ENCODE measurements at places on chromosomes 2 and 18.

GRCh38 chr2:64730551-64731262 is 77.0 kb upstream of the SERTAD2 start:
- peak; percentile 30 for DNase-seq

GRCh38 chr18:79683626-79684282 is 4.2 kb downstream of the CTDP1 start:
- DNase-seq, result no peak

GRCh38 chr2:96977631-96978195 is 8.7 kb downstream of the FAM178B start:
- no peak for DNase-seq

DNA sequence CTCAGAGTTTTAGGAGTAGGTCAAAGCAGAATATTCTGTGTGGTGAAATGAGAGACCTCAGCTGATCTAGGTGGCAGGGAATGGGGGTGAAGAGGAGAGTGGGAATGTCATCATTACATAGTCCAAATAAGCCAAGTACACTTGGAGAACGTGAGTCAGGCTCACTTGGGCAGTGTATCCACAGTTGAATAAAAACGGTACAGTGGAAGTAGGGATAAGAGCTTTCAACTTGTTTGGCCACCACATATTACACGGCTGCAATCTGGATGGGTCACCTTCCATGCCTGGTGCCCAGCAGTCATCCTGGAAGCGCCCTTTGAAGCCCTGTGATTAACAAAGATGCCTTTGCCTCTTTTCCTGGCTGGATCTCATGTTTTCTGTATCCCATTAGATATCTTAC is 28.6 kb downstream of the MIB1 start:
- DNase-seq, result no peak

GRCh38 chr2:229910832-229911412 is 10.9 kb downstream of the TRIP12 start:
- DNase-seq, result no peak

DNA sequence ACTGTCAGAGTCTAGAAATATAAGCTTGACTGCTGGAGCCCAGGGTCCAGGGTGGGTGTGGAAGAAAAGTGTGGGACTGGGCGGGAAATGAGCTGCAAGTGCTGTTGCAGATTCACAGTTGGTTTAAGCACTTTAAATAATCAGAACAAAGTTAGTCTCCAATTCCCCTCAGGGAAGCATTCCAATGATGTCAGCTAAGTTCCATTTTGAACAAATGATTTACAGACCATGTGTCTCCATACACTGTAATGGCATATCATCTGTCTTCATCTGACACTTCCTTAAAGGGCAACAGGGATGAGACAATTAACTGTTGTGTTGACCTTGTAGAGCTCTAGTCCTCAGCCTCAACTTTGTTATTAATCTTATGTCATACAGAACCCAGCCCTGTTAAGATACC is 31.5 kb upstream of the REG3A start:
- DNase-seq, result no peak

GRCh38 chr2:190819840-190820301 is 60.8 kb upstream of the GLS start:
- DNase-seq, result no peak

DNA sequence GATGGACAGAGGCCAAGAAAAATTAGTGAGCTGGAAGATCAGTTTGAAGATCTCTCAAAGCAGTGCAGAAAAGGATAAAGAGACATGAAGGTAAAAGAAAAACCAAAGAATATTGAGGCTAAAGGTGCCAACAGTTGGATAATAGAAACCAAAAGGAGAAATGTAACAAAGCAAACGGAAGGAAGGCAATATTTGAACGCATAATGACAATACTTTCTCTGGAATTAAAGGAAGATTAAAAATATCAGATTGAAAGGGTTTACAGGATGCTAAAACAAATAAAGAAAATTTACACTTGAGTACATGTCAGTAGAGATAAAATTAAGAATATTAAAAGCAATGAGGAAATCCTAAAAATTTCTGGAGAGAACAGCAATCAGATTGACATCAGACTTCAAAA is 125.9 kb upstream of the SEC11C start:
- no peak for DNase-seq

- no peak for DNase-seq
Measured at GRCh38 chr2:173775440-173775839, 189.7 kb downstream of the SP3 start.

DNA sequence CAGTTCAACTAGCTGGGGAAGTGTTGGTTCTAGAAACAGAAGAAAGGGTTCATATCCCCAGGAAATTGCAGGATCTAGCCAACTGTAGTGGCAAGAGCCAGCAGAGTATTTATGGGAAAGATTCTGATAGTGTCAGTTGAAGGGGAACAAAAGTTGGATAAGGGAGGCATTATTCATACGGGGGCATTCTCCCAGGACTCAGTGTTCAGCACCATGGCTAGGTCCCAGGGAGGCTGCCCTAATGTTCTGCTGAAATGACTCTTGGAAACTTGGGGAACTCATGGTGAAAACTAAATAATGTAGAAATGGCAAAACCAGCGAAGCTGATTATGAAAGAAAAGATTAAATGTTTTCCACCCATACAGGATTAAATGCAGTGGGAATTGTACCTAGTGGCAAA is 543.7 kb downstream of the TRIB2 start:
- no peak for DNase-seq

GRCh38 chr2:54416166-54416813 is 39.8 kb upstream of the SPTBN1 start:
- DNase-seq, result no peak

GRCh38 chr2:46779447-46779941 is 136.1 kb downstream of the MCFD2 start:
- no peak for DNase-seq

- no peak for DNase-seq
Measured at GRCh38 chr2:96809951-96810782, 5.9 kb upstream of the CNNM3 start.

DNA sequence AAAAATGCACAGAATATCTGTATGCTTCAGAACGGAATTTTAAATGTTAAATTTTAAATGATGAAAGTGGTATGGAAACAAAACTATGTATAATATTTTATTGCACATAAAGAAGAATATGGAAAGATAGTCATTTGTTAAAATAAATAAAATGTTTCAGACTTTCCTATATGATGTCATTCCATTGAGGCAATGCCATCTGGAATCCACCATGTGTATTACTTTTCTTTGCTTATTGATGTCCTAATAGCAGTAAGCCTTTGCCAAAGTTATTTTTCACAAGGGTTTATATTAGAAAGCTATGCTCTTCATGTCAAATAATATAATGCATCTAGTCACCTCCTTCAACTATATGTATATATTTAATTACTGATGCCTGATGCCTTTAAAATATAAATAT is 601.6 kb upstream of the PKDCC start:
- DNase-seq, result no peak

DNA sequence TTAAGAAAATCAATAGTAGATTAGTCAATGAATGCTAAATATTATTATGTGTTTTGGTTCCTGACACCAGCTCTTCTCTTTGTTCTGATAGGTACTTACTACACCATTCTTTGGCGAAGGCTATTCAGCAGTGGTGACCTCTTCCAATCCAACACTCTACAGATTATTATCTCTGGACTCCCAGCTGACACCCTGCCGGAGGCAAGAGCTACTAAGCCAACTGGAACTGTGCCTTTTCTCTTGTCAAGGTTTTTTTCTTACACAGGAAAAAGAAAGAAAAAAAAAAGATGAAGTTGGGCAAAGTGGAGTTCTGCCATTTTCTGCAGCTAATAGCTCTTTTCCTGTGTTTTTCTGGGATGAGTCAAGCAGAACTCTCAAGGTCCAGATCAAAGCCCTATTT is 11.7 kb downstream of the CDH7 start:
- no peak for DNase-seq

DNA sequence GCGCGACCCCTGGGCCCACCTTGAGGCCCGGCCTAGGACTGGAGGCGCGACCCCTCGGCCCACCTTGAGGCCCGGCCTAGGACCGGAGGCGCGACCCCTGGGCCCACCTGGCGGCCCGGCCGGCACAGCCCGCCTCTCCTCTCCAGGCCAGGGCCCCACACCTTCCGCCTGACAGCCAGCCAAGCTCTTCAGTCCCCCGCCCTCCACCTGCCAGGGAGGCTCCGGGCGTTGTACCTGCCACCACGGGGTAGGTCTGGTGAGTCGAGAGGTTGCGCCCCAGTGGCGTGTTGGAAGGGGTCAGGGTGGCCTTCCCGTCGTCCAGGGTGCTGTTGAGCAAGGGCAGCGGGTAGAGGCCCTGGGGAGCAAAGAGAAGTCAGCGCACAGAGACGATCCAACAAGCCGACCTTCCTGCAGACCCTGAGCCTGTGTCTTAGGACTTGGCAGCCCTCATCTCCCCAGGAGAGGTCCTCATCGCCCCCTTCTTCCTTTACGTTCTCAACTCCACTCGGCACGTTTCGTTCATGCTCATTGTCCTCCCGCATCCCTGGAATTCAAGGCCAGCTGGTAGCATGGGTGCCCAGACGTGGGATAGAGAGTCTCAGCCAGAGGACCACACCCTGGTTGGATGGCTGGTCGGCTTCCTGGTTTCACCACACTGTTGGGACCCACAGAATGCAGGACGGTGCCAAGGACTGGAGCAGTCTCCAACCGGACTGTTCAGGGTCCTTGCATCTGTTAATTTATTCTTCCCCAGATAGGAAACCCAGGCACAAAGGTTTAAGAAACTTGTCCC is 42.2 kb downstream of the PAX8 start:
- no peak for DNase-seq

- no peak for DNase-seq
Measured at GRCh38 chr2:2902547-2903281, 474.9 kb downstream of the EIPR1 start.

DNA sequence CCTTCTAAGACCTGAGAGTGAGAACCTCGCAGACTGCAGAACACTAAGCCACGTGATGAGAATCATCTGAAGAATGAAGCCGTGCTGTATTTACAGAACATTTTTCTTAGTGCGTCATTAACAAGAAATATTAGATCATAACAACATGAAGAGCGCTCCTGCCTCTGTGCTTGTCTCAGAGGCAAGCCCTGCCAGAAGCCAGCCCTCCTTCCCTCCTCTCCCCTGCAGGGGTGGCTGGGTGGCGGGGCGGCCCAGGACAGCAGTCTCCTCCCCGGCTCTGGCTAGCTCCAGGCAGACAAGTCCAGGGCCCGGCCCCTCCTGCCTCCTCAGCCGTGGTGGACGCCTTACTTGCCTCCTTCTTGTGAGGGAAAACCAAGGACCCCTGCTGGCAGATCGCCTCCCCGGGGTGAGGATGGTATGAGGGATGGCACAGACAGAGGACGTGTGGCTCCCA is 262.7 kb downstream of the TWIST2 start:
- no peak for DNase-seq

GRCh38 chr2:32810909-32811495 is 135.8 kb upstream of the LTBP1 start:
- DNase-seq, result no peak

- no peak for DNase-seq
Measured at GRCh38 chr2:150133623-150134022, 353.8 kb downstream of the RND3 start.

DNA sequence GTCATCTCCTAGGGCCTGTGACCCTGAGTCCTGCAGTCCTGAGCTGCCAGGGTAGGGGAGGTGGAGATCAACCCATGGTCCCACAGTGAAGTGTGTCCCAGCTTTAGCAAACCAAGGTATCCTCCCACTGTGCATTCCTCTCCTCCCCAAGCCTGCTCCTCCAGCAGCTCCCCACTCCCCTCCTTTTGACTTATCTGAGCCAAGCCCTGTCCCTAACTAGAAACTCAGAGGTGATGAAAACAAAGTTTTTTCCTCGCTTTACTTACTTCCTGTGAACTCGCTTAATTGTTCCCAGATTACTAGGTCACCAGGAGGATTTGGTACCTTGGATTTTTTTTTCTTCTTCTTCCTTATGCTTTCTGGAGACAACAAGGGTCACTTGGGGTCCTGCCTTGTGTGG is 80.8 kb downstream of the EHD3 start:
- no peak for DNase-seq

DNA sequence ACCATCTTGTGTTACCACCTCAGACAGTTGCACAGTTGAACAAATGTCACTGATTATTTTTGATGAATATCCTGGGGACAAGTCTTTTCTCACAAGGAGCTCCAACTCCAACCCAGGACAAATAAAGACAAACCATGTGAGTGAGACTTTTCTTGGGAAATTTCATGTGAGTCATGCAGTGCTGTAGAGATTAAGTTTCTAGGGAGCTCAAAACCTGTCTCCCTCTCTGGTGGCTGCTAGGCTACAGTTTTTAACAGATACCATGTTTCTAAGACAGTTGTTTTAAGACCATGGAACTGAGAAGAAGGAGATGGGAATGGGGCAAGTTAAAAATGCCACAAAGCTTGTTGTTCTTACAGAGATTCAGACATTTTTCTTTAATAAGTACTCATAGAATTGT is 255.5 kb downstream of the RIT2 start:
- DNase-seq, result no peak

DNA sequence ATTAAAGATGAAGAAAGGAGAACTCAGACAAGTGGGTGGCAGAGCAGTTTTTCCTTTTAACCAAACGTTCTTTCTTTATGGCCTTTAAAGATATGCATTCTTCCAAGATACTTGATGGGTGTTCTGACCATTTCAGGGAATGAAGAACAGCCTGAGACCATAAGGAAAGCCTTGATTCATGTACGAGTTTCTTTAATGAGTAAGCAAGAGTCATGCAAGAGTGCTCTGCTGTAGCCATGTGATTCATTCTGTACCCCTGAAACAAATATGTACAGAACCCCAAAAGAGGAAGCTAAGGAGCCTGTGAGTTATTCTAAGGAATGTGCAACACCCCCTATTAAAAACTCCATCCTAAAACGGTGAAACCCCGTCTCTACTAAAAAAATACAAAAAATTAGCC is 372.8 kb downstream of the MTX2 start:
- no peak for DNase-seq

DNA sequence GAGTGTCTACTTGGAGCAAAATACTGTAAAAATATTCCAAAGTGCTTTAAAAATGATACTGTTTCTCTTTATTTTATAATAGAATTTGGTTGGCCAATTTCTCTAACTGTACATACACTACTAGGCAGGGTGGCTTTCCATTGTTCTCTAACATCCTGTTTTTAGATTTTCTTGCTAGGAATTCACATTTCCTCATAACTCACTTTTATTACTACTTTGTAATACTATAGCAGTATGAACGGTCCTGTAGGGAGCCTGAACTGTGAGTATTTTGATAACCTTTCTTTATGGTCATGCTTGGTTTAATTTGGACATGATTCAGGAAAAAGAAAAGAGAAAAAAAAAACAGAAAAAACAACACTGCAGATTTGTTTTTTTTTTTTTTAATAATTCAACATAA is 37.8 kb downstream of the GCG start:
- no peak for DNase-seq

DNA sequence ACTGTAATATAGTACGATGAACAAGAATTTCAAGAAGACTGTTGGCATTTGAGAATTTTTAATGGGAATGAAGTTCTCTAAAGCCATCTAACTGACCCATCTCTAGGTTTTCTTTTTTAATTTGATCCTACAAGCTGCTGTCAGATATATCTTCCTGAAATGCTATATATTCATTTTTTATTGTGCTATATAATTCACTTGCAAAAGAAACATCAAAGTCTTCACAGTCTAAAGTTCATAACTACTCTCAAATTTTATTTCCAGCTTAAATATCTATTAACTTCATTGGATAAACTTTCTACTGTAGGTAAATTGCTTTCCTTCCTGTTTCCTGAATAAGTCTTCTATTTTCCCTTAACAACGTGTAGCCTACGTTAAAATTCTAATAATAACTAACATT is 3.7 kb downstream of the SCYGR2 start:
- no peak for DNase-seq

- no peak for DNase-seq
Measured at GRCh38 chr2:121041516-121041915, 243.5 kb downstream of the TFCP2L1 start.

Measured in stimulated activated CD4-positive, alpha-beta T cell treated with anti-CD3 and anti-CD28 coated beads, Interleukin-2, amount 100 ng/mL, for 24 hours (primary cell).